ENCODE measurements at places on chromosomes 5 and 9. TPM values are rescaled to one million over a fixed set of nuclear protein-coding genes. Genes with fewer than 3 reads are reported as not detected.

SLC25A48 gene
- total RNA-seq = not detected

NELFB gene
- 45.2 TPM for total RNA-seq

MARCOL gene
- total RNA-seq = not detected

ARID3C gene
- not detected for total RNA-seq

MVB12B gene
- total RNA-seq = 37.5 TPM

CARTPT gene
- total RNA-seq = not detected

SEMA4D gene
- 54.3 TPM for total RNA-seq

MAT2B gene
- total RNA-seq = 53.5 TPM

IFNB1 gene
- total RNA-seq = not detected

IRX1 gene
- total RNA-seq = not detected

APBA1 gene
- 21.1 TPM for total RNA-seq

CSF1R gene
- total RNA-seq = 16.9 TPM

TAL2 gene
- not detected for total RNA-seq

QRFP gene
- not detected for total RNA-seq

PCDHB7 gene
- 2.4 TPM for total RNA-seq

DNA sequence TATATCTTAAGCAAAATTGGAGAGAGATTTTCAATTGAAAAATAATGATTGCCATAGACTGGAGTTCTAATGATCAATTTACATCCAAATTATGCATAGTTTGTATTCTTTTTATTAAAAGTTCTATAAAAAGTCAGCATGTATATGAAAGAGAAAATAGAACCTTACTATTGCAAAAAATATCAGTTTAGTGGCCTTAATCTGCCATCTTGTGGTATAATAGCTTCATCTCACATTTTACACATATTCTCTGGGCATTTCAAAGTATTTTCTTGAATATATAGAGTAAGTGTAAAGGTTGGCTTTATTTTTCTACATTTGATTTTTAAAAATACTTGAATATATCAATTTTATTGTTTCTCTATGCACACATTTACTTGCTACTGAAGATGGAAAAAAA is 1858.6 kb upstream of the CDH9 start:
- no peak for DNase-seq

GRCh38 chr5:150703762-150704161 is 2.9 kb upstream of the RBM22 start:
- no peak for DNase-seq

GRCh38 chr5:151592855-151593408 is 1.8 kb upstream of the FAT2 start:
- DNase-seq = no peak

- no peak for DNase-seq
Measured at GRCh38 chr9:134066913-134067851, 644 bp downstream of the BRD3 start.

DNA sequence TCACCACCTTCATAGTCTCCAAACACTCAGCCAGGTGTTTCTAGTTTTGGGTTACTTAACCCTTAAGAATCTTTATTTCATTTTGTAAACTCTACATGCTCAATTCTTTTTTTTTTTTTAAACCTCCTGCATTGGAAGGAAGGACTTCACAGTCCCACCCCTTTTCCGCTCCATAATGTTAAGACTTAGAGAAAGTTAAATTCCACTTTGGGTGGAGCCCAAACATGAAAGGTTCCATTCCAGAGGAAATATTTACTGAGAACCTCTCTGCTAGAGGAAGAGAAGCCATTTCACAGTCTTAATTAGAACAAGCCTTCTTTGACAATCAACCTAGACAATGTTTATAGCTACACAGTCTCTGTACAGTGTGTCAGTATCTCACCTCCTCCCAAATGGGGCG is 312.3 kb downstream of the MLLT3 start:
- no peak for DNase-seq

DNA sequence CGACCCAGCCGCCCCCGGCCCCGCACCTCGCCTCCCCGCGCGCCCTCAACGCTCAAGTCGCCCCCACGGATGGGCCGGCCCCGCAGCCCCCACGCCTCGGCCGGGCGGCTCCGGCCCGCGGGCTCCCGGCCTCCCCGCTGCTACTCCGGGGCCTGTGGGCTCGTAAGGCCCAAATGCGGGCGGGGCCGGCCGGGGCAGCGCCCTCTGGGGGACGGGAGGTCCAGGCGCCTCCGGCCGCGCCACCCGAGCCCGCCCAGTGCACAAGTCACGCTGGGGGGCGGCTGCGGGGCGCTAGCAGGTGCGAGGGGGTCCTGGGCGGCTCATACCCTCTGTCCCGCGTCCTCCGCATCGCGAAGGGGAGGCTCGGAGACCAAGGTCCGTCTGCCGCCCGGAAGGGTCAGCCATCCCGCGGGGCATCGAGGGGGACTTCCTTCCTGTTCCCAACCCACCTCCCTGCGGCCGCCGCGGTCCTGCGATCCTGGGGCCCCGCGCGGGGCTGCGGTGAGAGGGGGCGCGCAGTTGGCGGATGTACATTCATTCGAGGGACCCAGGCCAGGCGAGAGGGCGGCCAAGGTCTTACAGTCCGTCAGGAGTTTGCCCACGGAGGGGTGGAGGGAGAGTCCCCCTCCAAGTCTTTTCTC is at the start of gene CIZ1:
Gene CIZ1 (minus strand): TSS at position 167 of the 641 bp plus-strand sequence. CDS start 715 bp downstream, outside the sequence.
- peak; percentile 78 for DNase-seq

DNA sequence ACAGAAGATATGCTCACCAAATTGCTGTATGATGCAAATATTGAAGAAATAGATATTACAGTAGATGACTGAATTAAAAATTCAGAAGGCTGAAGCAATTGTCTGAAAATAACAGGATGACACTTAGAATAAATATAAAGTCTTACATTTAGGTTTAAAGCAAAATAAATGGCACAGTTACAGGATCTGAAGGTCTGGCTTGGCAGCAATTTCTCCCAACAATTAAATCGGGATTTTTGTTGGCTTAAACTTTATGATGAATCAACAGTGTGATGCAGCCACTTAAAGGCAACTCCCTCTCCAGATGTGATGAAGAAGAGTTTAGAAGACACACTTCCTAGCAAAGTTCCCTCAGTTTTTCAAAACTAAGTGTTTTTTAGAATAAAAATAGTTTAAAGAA is 80.5 kb downstream of the NREP start:
- DNase-seq = no peak

DNA sequence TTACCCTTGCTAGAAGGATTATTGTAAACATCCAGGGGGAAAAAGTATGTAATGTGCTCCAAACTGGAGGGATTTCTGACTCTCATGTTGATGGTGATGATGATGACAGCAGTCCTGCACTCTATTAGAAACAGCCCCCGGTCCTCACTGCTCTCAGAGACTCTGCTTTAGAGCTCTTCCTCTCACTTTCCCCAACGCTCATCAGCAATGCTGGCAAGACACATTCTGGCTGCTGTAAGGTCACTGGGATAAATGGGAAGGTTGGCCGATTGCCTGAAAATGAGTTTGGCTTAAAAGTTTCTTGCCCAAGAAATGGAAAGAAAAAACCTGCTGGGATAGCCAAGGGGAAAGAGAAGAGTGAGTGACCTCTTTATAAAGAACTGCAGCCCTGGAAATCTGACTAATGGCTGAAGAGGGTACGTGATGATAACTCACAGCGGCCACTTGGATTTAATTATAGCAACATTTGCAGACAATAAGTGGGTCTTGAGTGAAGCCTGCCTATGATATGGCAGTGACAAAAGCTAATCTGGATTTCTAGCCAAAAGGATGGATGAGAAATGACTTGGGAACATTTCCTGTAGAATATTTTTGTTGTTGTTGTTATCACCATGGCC is 235.8 kb downstream of the TMEM38B start:
- DNase-seq = no peak

DNA sequence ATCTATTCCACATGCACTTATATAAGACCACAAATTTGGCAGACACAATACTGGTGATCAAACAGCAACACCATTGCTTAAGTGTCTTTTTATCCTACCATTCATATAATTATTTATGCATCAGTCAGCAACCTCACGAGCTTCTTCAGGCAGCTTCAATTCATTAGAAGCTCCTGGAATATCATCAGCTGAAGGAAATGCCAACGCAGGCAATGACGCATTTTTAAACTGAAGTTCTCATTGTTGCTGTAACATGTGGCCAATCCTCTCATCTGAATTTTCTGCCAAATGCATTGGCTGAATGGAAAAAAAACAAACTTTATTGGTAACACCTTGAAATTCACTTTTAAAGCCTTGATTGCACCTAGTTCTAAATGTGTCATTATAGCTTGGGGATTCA is 376.4 kb upstream of the RGMB start:
- DNase-seq = no peak

GRCh38 chr9:129716091-129716490 is 36.8 kb downstream of the PTGES start:
- no peak for DNase-seq

GRCh38 chr9:121884057-121884541 is 209.0 kb downstream of the TTLL11 start:
- DNase-seq = no peak

DNA sequence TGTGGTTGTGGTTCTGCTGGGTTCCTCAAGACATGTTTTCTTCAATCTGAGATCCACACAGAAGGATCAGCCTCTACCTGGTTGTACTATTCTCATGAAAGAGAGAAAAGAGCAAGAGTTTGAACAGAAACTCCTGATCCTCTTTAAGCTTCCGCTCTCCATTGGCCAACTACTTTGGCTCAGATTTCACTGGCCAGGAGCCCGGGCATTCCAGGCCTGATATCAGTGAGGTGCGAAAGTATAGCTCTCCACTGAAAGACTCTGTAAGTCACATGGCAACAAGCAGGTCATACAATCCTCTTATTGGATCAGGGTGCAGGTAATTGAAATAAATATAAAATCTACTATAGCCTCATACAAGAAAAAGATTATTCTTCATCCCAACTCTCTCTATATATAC is 920.5 kb downstream of the TLE4 start:
- DNase-seq = no peak

DNA sequence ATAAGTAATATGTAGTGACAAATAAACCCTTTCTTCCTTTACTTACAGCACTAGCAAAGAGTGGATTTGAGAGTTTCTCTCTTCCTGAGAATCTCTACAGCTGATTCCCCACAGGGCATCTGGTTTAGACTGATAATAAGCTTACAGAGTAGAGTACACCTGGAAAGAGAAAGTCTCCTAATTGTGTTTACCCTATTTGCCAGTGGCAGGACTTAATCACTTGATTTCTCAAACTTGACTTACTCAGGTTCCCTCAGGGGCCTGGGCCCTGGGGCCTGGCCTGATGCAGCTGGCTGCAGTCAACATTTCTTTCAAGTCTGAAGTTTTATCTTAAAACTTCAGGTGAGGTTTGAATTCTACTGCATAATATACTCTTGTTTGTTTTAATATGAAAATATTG is 38.0 kb upstream of the UBTD2 start:
- DNase-seq = no peak

- DNase-seq = no peak
Measured at GRCh38 chr5:33612386-33612785, 171.6 kb downstream of the TARS1 start.

DNA sequence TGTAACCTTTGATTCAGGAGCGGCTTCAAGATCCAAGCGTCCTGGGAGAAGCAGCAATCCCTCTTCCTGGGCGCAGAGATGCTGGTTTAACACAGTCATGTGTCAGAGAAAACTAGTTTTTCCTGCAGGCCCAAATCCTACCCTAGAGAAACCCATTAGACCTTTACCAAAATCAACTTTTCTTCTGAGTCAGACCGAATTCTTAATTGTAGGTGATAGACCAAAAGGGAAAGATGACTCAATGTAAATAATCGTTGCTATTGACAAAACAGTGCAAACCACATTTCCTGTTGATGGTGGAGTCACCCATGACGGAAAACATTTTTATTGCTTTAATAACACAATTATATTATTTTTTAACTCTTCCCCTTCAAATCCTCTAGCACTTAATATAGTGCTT is 40.1 kb downstream of the SLC1A1 start:
- DNase-seq = peak; percentile 50

DNA sequence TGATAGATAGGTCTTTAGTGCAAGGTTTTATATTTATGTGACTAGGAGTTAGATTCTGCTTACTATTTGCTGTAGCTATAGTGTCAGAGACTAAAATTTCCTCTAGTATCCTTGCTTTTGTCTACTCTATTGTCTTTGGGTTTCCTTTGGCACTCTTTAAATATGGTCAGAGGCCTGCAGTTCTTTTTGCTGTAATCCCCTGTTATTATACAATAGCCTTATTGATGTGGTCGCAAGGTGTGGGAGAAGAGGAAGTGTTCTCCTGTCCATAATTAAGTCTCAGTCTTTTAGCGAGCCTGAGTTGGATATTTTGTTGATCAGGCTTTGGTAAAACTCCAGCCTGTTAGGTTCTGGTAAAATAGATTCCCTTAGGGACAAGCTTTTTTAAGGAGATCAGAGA is 34.9 kb downstream of the LURAP1L start:
- DNase-seq = no peak

DNA sequence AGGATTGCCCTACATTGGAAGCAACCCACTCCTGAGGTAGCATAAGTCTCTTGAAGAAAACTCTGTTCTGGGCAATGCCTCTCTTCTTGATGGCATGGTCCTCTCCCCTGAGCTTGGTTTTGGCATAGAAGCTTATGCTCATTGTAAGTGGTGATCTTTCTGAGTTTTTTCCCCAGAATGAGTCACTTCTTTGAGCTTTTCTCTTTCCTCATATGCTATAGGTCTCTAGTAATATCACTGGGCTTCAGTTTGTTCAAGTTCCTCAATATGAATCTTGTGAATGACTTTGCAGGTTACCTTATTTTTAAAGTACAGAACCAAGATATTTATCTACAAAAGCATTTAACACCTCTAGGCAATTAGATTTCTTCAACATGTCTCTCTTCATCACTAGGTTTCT is 76.5 kb upstream of the ATG10 start:
- no peak for DNase-seq

GRCh38 chr5:154901276-154901675 is 36.7 kb downstream of the GEMIN5 start:
- DNase-seq = no peak

DNA sequence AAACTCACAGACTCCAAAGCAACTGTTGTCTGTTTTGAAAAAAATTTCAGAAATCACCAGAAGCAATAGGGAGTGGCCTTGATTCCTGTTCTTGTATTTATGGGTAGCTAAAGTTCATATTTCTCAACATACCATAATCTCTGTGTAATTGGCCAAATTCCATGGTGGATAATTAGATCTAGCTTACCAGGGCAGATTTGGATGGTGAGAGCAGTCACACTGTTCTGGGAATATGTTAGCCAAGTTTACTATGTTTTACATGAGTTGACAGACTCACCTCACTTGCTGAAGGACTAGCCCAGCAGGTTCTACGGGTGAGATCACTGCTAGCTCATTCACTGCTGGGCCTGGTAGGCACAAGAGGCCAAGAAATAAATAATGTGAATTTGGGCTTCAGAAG is 32.7 kb upstream of the CDKN2B start:
- DNase-seq = peak; percentile 68

GRCh38 chr5:34895641-34896419 is 19.5 kb downstream of the RAD1 start:
- no peak for DNase-seq

- no peak for DNase-seq
Measured at GRCh38 chr9:125472926-125473701, 211.5 kb downstream of the GAPVD1 start.

- no peak for DNase-seq
Measured at GRCh38 chr9:28810388-28811075, 1237.3 kb upstream of the C9orf72 start.
